A549 treated with CpdA at 1 μM for 4 hours (cell line): ENCODE measurements at places on chromosomes 6 and 20. TPM values are rescaled to one million over a fixed set of nuclear protein-coding genes. Genes with fewer than 3 reads are reported as not detected.

FOXA2 gene
- 12.1 to 20.9 TPM (median 18.2 TPM) in 5 replicates for total RNA-seq

KLC4 gene
- 6.1 to 8.2 TPM (median 7.0 TPM) in 5 replicates for total RNA-seq

MYT1 gene
- total RNA-seq = 0.05 to 0.27 TPM (median 0.09 TPM) in 4 of 5 replicates, not detected in the other

TSBP1 gene
- not detected in 5 replicates for total RNA-seq

STMND1 gene
- total RNA-seq = not detected in 5 replicates

ADGRF4 gene
- 6.1 to 8.6 TPM (median 6.8 TPM) in 5 replicates for total RNA-seq

MCCD1 gene
- not detected in 5 replicates for total RNA-seq

FRS3 gene
- 2.0 to 2.9 TPM (median 2.4 TPM) in 5 replicates for total RNA-seq

MAD2L1BP gene
- total RNA-seq = 33.0 to 39.2 TPM (median 35.1 TPM) in 5 replicates

C20orf141 gene
- total RNA-seq = 0.22 to 0.55 TPM (median 0.35 TPM) in 4 of 5 replicates, not detected in the other

ADTRP gene
- 0.51 to 0.78 TPM (median 0.56 TPM) in 5 replicates for total RNA-seq

HLA-DRB5 gene
- total RNA-seq = not detected in 5 replicates

IL20RA gene
- total RNA-seq = 0.03 to 0.09 TPM in 2 of 5 replicates, not detected in the others

PROKR2 gene
- not detected in 5 replicates for total RNA-seq
